ENCODE measurements at places on chromosomes 6 and 20.

- DNase-seq = no peak
These were observed 310.3 kb downstream of the THBS2 start for GRCh38 chr6:168943231-168943905.

DNA sequence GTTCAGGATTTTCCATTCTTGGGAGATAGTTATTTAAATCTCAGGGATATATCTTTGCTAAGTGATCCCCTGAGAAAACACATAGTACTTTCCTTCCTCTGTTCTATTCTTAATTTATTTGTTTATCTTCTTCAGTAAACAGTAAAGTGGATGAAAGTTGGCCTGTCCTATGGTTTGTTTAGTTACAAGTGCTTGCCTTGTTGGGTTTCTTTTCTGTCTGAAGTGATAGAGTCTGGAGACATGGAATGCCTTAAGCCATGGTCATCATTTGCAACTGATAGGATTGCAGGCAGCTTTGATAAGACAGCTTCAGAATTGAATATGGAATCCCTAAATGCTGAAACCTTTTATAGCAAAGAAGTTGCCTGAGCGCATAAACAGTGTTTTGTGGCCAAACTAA, 4.9 kb downstream of the ADGRG6 start:
- no peak for DNase-seq

DNA sequence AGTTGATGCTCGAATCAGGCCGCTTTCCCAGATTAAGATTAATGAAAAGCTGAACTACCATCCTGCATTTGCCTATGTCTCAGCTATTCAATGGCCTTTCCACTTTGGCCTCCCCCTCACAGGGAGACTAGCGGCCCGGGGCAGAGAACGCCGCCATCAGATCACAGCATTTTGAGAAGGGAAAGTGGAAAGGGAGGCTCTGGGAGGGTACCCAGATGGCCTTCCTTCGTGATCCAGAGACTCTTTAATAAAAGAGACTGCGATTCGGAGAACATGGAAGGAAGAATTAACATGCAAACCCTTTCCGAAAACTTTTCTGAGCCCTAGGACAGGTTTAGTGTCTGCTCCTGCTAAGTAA, 533 bp downstream of the MRPS18A start:
- no peak for DNase-seq

GRCh38 chr20:32434434-32434833, 76.3 kb downstream of the ASXL1 start:
- no peak for DNase-seq

- no peak for DNase-seq
These were observed 306.2 kb upstream of the ARID1B start for GRCh38 chr6:156471000-156471399.

Data from HTR-8/SVneo (cell line).